ENCODE measurements at places on chromosomes 6 and 20.

DNA sequence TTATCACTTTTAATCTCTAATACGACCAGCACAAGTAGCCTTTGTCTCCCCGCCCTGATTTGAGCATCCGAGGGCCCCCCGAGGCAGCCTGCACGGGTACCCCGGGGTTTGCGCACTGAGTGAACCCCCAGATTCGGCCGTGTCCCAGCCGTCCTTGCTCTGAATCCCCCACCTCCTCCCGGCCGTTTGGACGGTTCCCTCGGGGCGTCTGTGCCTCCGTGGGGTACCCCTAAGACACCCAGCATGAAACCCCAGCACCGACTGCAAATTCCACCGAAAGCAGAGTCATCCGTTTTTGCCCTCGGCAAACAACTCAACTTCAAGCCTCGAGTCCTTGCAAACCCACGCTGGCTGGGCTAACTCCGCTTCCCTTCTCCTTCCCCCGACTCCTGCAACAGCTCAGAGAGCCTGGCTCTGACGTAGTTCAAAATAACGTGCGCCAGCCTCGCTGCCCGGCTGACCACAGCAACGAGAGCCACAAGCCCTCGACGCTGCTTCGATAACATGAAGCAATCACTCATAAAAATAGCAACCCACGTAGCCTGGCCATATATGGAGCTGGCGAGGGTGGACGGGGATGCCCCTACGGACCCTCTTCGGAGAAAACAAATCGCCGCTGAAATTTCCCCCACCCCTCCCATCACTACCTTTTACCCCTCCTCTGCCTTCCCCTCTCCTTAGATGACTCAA, 764 bp upstream of the SNAP25 start:
- DNase-seq = no peak

GRCh38 chr6:2990248-2990931, 9.3 kb upstream of the NQO2 start:
- DNase-seq = no peak

DNA sequence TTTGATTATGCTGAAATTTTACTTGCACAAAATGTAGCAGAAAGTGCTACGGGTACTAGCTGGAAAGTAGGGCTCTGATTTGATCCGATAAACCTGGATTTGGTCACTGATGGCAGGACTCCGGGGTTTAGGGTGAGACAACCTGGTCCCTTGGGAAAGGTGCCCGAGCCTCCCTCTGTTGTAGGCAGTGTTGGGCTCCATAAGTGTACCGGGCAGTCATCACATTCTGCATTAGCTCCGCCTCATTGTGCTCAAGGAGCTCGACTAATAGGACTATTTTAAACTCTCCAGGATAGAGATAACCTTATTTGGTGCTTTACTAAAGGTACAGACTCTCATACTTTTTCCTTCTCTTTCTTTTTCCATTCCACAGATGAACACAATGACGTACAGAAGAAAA, 117.6 kb downstream of the UTRN start:
- DNase-seq = no peak

DNA sequence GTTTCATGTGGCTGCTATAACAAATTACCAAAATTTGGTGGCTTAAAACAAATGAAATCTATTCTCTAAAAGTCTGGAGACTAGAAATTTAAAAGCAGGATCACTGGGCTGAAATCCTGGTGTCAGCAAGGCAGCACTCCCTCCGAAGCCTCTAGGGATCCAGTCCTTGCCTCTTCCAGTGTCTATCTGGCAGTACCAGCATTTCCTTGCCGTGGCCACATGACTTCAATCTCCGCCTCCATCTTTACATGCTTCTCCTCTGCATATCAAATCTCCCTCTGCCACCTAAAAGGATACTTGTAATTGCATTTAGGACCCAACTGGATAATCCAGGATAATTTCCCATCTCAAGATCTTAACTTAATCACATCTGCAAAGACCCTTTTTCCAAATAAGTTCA, 30.2 kb downstream of the ARHGAP18 start:
- DNase-seq = no peak

DNA sequence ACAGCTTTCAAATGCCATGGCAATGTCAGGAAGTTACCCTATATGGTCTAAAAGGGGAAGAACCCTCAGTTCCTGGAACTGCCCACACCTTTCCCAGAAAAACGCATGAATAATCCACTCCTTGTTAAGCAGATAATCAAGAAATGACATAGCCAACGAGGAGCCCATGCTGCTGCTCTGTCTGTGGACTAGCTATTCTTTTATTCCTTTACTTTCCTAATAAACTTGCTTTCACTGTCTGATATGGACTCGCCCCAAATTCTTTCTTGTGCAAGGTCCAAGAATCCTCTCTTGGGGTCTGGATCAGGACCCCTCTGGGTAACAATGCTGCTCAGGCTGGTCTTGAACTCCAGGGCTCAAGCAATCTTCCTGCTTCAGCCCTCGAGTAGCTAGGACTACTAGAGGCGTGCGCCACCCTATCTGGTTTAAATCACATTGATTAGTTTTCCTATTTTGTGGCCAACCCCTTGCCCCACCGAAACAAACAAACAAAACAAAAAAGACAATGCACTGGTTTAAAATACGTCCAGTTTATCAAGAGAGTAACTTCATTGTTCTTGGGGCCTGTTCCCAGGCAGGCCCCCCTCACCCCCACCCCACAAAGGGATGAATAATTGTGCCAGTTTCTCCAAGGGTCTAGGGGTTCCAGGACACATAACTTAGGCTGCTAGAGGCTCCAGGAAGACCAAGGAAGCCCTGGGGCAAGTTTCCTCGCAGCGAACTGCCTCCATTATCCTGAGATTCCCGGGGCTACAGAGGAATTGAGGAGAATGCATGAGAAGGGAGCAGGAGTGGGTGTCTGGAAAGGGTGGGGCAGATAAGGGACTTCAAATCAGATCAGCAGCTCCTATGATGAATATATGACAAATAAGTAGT, 10.1 kb upstream of the AKAP12 start:
- DNase-seq = no peak

- no peak for DNase-seq
Observed at GRCh38 chr20:2575682-2576081, 39.3 kb downstream of the TMC2 start.

- no peak for DNase-seq
Observed at GRCh38 chr20:17282501-17282900, 55.7 kb downstream of the PCSK2 start.

- no peak for DNase-seq
Observed at GRCh38 chr6:81166770-81167169, 585.7 kb downstream of the TENT5A start.
